ENCODE measurements at places on chromosomes 3 and 15.

DNA sequence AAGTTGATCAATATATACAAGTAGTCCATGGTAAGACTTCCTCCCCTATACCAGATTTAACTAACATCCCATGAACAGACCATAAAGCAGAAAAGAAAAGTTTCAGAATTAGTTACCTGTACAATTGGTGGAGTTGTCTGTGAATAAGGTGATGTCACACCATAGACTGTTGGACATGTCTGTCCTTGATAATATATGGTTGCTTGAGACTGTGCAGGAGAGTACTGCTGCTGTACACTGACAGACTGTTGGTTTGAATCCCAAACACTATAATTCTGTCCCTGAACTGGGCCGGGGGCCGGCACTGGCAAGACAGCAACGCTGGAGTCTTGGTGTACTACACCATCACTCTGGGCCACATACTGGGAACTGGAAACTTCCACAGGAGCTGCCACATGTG is 77.2 kb downstream of the NBEAL2 start:
- no peak for DNase-seq

GRCh38 chr3:123090728-123091531 is 24.1 kb downstream of the PDIA5 start:
- no peak for DNase-seq

GRCh38 chr3:39255503-39256325 is 24.1 kb downstream of the CX3CR1 start:
- DNase-seq, result no peak

GRCh38 chr3:119428538-119428937 is 34.9 kb downstream of the TMEM39A start:
- DNase-seq, result no peak

GRCh38 chr15:44029003-44029402 is 166.1 kb downstream of the FRMD5 start:
- DNase-seq, result no peak

DNA sequence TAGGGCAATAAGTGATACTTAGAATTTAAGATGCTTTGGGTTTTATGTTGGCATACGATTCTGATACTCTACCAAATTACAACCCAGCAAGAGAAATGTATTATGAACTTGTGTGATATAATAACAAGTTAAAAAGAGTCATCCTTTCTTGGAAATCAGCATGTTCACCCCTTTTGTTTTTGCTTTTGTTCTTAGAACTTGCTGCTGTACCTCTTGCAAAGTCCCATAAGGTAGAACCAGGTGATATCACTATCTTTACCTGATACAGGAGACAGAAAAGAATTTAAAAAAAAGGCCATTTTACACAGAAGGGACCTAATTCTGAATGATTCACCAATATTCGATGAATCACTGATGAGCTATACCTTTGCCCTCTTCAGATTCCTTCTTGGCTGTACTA is 810.4 kb downstream of the FHIT start:
- no peak for DNase-seq

GRCh38 chr15:100034191-100034590 is 301.0 kb upstream of the LYSMD4 start:
- DNase-seq, result no peak

- no peak for DNase-seq
Measured at GRCh38 chr15:71232411-71232810, 117.1 kb downstream of the THSD4 start.

DNA sequence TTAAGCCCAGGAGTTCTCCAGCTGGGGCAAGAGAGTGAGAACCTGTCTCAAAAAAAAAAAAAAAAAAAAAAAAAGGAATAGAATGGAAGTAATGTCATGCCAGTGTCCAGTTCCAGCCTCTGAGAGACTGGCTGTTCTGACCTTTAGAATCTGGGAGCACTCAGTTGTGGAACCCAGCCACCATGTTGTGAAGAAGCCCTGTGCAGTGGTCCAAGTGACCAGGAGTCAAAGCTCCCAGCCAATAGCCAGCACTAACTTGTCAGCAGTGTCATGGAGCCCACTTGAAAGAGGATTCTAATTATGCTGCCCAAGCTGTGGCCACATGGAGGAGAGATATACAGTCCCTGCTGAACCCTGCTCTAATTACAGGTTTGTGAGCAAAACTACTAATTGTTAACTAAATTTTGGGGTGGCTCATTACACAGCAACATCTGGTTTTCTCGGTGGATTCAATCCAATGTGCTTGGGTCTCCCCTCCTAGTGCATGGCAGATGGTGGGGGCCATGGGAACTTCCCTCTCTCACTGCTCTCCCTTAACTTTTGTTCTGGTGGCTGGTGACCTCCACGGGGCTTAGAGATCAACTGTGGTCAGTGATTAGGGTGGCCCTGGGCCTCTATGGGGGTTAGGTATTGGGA is 55.5 kb downstream of the CLEC3B start:
- no peak for DNase-seq

- no peak for DNase-seq
Measured at GRCh38 chr15:88956906-88957305, 43.7 kb upstream of the MFGE8 start.

- peak; percentile 78 for DNase-seq
Measured at GRCh38 chr15:83653639-83654378, at the start of gene ADAMTSL3. ADAMTSL3 (plus strand) TSS chr15:83654123; CDS start chr15:83655762, 1,639 bp downstream.

DNA sequence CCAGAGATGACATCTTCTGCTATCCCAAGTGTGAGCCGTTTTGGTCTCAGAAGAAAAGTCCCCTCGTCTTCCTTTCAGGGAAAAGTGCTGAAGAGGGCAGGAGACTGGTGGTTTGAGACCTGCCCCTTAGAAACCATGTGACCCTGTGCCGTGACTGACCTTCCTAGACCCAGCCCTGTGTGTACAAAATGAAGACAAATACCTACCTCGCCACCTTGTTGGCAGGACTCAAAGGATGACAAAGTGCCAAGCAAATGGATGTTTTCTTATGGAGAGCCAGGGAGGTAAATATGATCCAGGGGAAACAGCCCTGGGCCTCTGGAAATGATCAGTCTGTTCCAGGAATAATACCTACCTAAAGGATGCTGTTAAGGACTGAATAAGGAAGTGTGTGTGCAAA is 41.3 kb downstream of the FAM174B start:
- DNase-seq, result no peak

GRCh38 chr3:126485956-126486355 is 10.3 kb upstream of the ZXDC start:
- DNase-seq, result no peak

GRCh38 chr3:192835818-192836815 is 81.5 kb downstream of the MB21D2 start:
- peak; percentile 79 for DNase-seq

DNA sequence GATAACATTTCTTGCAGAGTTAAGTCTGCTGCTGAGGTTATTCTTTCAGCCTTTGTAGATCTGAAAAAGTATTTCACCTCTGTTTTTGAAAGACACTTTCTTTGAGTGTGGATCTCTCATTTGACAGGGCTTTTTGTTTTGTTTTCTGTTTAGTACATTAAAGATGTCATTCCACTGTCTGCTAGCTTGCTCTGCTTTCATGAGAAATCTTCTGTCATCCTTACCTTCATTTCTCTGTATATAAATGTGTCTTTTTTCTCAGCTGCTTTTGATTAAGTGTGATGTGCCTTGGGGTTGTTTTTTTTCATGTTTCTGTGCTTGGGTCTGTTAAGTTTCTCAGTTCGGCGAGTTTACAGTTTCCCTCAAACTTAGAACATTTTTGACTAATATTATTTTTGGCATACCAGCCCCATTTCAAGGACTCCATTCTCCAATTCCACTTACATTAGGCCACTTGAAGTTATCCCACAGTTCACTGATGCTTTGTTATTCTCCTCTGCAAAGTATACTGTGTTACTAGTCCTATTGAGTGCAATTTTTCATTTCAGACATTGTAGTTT is 43.9 kb upstream of the CA12 start:
- no peak for DNase-seq

GRCh38 chr3:149618151-149619123 is 39.4 kb downstream of the WWTR1 start:
- no peak for DNase-seq

- DNase-seq, result no peak
Measured at GRCh38 chr3:186732169-186732766, 15.1 kb downstream of the KNG1 start.

DNA sequence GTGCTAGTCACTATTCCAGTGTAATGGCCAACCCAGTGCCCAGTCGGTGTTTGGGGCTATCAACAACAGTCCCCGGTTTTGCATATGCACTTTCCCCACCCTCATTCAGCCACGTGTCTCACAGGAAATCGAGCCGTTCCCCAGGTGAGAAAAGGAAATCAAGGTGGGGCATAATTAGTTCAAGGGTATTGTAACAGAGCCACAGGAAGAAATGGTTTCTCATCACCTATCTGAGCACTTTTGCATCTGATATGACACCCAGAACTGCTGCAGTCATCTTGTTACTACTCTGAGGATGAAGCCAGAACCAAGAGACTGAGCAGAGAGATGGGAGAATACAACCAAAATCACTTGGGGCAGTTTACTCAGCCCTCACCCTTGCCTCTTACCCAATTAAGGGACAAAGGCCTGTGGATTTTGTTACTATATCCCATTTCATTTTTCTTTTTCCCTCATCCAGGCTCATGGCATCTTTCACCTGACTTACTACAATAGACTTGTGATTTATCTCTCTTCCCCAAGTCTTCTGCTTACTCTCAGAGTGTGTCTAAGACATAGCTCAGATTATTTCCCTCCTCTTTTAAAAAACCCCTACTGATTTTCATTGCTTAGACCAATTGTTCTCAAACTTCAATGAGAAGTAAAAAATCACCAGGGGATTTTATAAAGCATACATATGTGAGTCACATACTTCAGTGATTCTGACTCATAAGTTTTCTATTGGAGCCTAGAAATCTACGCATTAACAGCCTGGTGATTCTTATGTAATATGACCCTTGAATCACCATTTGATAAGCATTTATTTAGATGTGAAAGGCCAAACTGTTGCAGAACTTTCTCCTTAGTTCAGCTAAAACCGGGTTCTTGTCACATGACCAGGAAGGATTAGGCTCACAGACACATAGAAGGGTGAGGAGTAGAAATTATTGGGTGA is 40.5 kb downstream of the TRAT1 start:
- DNase-seq, result no peak

GRCh38 chr3:143977341-143978262 is 6.0 kb downstream of the DIPK2A start:
- DNase-seq, result no peak

DNA sequence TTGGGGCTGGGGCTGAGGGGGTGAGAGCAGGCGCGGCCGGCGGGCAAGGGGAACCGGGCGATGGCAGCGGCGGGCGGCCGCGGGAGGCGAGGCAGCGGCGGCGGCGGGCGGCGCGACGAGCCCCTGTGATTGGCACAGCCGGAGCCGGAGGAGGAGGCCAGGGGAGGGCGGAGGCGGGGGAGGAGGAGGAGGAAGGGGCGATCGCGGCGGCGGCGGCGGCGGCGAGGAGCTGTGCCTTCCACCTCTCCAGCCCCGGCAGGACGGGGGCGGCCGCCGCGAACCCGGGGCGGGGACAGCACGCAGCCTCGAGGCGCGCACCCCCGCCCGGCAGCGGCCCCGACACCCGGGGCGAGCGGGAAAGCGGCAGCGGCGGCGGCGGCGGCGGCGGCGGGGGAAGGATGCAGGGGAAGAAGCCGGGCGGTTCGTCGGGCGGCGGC is at the start of gene SLCO3A1:
TSS of gene SLCO3A1 (plus strand) at position 198 of the 437 bp plus-strand sequence.
- peak; percentile 80 for DNase-seq

DNA sequence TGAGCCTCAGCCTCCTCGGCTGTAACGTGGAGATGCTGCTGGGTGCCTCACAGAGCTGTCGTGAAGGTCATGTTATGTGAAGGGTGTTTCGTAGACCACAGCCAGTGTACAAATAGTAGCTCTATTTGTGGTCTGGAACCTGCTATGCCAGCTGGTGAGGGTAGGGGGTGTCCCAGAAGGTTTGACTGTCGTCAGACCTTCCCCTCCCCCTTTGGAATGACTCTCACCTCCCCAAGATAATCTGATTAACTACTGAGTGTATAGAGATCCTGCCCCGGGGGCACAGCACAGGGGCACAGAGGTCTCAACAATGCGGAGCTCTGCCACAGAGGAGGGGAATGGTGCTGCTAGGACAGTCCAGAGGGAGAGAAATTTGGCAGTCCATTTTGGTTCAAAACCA is 20.5 kb downstream of the FGD5 start:
- DNase-seq, result no peak

DNA sequence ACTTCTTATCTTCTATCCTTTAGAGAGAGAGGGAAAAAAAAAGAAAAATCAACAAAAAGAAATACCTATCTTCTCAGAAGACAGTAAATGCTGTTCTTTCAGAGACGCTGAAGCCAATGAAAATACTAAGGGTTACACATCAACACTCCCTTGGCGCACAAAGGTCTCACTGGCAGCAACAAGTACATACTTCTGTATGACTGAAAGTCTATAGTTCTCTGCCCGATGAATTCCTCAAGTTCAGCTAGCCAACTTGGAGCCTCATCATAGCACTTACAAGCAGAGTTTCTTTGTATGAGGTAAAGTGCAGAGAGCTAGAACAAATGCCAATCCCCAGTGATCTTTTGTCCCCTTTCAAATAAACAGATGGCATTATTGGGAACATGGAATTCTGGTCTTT is 62.7 kb downstream of the CPNE4 start:
- no peak for DNase-seq

DNA sequence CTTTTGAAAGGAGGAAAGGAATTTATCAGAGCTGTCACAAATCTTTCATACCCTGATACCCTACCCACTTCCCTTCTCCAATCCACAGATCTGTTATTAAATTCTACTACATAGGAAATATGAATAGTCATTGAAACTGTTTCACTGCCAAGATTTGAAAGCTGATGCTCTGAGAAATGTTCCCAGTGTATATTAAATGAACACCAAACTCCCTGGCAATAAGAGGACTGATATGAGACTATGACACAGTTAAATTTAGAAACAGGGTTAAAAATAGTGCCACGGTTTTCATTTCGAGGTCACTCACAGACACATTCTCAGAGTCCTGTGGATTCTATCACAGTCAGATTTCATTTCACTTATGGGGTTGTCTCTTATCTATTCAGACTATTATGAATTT is 27.2 kb upstream of the GBE1 start:
- no peak for DNase-seq

GRCh38 chr3:128367761-128368160 is 98.9 kb downstream of the DNAJB8 start:
- DNase-seq, result no peak

GRCh38 chr15:28104326-28104725 is 5.2 kb upstream of the OCA2 start:
- DNase-seq, result no peak

DNA sequence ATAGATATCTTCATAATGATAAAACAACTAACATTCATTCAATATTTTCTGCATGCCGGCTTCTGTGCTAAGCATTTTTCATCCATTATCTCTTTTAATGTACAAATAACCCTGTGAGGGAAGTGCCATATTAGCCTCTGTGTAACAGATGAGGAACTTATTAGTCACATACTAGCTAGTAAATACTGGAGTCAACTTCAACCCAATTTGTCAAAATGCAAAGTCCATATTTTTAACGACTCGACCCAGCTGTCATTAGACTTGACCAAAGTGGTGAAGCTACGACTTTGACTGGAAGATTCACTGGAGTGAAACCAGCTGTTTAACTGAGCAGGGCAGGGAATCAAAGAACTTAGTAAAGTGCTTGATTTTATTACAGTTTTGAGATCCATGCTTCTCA is 41.6 kb downstream of the PARP15 start:
- no peak for DNase-seq
